Left forelimb (tissue), 1 donor: ENCODE measurements at places on chromosomes 16 and 17.

DNA sequence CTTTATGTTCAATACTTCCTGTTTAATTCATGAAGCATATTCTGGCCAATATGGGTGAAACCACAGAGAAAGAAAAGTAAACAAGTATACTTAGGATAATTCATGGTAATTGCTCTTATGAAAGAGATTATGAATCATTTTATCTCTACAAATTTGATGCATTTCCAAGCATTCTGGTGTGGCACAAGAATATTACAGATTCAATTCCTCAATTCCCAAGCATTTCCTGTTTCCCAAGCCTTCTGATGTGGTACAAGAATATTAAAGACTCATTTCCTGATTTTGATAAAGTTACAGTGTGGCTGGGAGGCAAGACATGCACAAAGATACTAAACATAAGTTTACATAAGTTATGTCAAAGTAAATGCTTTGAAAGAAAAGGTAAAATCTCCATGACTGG lies 126.1 kb upstream of the NUDT7 start:
- no peak for DNase-seq

- no peak for DNase-seq
Measured at GRCh38 chr16:3659251-3659650, 4.8 kb downstream of the DNASE1 start.

GRCh38 chr17:32909787-32910369 lies 18.1 kb upstream of the TMEM98 start:
- DNase-seq: no peak

GRCh38 chr17:40597556-40598300 lies 32.5 kb upstream of the CCR7 start:
- no peak for DNase-seq

- DNase-seq: no peak
Measured at GRCh38 chr16:242281-242680, 7.7 kb downstream of the FAM234A start.

- DNase-seq: no peak
Measured at GRCh38 chr17:28860363-28860808, 5.6 kb downstream of the ERAL1 start.

DNA sequence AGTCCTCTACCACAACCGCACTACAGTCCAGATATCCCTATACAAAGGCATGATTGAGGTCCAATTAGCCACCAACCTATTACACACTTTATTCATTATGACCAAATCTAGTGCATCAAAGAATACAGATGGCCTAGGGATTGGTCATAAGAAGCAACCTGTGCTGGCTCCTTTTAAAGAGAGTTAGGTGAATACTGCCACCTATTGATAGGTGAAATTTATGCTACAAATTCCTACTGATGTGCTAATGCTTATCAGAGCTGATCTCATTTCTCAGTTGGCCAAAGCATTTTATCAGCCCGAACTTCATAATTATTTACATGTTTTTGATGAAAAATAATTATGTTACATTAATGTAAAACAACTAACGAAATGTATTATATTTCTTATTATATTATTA lies 166.3 kb downstream of the ANKFN1 start:
- no peak for DNase-seq

- no peak for DNase-seq
Measured at GRCh38 chr17:19644493-19645210, 3.9 kb upstream of the ALDH3A2 start.

GRCh38 chr17:27540318-27541101 lies 84.3 kb downstream of the KSR1 start:
- no peak for DNase-seq

DNA sequence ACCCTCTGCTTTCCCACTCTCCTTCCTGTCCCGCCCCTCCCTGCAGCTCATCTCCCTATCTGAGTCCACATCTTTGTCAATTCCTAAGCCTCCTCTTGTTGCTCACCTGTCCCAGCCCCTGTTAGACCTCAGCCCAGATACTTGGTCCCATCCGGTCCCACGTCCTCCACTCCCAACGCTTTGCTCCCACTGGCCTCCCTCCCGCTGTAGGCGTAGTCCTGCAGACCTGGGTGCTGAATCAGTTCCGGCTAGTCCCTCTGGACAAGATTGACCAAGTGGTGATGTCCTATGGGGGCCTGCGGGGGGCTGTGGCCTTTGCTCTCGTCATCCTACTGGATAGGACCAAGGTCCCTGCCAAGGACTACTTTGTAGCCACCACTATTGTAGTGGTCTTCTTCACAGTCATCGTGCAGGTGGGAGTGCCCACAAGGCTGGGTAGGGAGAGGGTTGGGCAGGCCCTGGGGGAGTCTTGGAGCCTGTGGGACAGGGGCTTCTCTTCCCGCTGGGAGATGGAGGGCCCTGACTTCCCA lies 8.0 kb downstream of the SLC9A5 start:
- peak; percentile 52 for DNase-seq

DNA sequence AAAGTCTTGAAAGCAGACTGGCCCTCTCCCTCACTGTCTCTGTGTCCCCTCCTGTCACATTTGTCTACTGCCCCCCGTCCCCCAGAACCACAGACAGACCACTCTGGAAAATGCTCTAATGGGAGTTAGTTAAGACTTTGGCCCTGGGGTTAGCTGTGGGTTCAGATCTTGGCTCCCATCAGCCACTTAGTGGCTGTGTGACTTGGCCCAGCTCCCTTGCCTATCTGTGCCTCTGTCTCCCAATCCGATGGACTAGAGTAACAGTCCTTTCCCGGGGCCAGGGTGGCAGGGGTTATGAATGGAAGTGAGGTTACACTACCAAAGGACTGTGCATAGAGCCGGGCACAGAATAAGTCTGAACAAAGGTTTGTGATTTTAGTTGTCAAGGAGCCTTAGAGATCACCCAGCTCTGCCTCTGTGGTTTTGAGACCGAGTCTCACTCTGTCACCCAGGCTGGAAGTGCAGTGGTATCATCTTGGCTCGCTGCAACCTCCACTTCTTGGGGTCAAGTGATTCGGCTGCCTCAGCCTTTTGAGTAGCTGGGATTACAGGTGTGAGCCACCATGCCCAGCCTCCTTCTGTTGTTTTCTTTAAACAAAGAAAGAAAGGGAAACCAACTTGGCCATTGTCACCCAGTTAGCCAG lies 23.7 kb downstream of the PPL start:
- no peak for DNase-seq

DNA sequence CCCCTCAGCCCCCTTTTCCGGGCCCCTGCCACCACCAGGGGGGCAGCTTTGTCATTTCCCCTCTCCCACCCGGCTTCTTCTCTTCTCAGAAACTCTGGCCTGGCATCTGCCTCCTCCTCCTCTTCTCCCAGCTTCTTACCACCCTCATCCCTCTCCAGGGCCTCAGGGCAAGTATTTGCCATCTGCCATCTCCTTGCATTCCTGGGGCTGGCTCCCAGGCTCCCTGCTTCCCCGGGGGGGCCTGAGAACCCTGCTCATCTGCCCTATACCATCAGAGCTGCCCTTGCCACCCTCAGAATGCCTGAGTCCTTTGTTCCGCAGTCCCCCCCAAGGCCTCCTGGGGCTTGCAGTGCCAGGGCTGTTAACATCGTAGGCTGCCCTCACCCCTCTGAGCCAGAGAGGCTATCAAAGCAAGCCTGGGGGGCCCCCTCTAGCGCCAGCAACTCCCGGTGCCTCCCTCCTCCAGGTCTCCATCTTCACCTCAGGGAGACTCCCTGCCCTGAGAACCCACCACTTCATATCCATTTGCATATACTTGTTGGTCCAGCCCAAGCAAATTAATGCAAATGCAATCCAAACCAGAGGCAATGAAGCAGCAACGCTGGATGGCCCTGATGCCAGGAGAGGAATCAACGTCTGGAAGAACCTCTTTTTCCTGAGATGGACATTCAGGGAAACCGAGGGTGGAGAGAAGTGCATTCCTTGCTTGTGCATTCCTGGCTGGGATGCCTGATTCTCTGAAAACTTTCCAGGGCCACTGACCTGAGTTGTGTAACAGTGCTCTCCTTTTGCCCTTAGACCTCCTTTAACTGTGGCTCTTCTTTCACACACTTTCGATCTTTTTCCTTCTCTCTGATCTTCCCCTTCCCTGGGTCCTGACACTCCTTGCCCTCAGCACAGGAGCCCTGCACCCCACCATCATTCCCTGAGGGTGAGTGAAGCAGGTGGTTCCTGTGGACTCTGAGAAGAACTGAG lies 20.7 kb upstream of the SP2 start:
- DNase-seq: no peak

DNA sequence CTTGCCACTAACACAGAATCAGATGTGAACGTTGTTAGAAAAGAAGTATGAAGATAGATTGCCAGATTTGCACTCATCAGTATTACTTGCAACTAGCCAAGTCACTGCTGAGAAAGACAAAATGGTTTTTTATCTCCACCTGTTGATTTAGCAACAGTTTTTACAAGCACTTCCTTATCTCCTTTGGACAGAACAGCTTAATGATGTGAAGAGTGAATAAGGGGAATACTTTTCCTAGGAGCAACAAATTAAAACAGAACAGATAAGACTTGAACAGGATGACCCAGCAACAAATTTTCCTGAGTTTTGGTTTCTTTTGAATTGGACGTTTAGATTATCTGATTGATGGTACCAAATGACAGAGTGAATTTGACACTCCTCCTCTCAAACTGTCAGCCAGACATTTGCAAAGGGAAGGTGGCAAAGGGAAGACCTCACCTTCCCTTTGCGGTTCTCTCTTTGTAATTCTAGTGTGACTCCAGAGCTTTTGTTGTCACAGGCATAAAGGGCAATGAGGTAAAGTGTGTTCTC lies 130.6 kb downstream of the NLK start:
- no peak for DNase-seq

GRCh38 chr16:87245511-87245910 lies 71.7 kb downstream of the C16orf95 start:
- no peak for DNase-seq
